ENCODE measurements at places on chromosomes 5 and 9.

- peak; percentile 16 for DNase-seq
Observed at GRCh38 chr5:75337366-75338021, 474 bp downstream of the HMGCR start.

GRCh38 chr5:73996151-73996755 is 370.3 kb downstream of the ARHGEF28 start:
- no peak for DNase-seq

DNA sequence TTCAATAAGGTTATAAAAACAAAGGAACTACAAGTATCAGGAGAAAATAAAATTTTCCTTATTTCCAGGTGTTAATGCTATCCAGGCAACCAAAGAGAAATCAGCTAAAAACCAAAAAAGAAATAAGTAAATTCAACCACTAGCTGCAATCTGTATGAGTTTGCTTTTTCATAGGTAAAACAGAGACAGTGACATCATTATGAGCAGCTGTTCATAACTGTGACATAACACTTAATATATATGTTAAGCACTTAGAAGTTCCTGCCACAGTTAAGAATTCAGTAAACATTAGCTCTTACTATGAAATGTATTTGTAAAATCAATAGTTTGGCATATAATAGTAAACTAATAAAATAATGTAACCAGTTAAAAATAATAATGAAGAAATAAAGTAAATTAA is 20.9 kb downstream of the P4HA2 start:
- no peak for DNase-seq

GRCh38 chr5:3599226-3600105 is 3.8 kb downstream of the IRX1 start:
- no peak for DNase-seq
